ENCODE measurements at places on chromosomes 4 and X.
A peak's percentile ranks its signal among the peaks of the same experiment; 100 is the strongest.

DNA sequence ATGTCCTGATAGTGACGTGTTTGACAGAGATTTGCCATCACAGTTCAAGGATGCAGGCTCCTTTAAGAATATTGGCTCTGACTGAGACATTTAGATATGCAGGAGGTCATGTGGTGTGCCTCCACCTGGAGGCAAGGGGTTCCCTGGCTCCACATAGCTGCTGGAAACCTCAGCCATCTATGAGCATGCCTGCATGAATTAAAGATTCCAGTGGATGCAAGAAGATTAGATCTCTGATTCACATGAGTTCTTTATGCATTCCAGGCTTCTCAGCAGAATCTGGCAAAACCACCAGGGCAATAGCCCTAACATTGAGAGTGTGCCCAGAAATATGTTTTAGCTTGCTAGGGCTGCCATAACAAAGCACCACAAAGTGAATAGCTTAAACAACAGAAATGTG is 298.5 kb upstream of the AADAT start:
- DNase-seq: no peak

GRCh38 chrX:100717363-100717762 is 14.6 kb downstream of the SYTL4 start:
- no peak for DNase-seq

GRCh38 chrX:29728639-29729038 is 486.7 kb upstream of the MAGEB2 start:
- DNase-seq: peak; percentile 34

DNA sequence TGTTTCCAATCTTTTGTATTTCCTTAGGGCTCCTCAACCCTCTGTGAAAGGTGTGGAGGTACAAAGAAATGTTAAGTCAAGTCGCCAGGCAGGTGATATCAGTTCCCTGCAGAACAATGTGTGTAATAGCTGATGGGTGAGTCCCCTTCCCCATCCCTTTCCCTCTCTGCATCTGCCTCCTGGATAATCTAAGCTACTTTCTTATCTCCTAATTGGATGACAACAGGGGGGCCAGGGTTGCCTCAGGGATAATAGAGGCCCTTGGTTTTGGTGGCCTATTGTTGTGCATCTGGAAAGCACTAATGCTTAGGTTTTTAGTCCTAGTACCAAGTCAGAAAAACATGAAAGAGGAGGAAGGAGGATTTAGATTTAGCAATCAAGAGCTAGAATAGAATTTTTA is 29.1 kb downstream of the MAGED1 start:
- no peak for DNase-seq

- peak; percentile 57 for DNase-seq
Observed at GRCh38 chr4:92099861-92100260, 203.9 kb upstream of the GRID2 start.

GRCh38 chr4:153684971-153685371 is 891 bp downstream of the TLR2 start:
- DNase-seq: peak; percentile 71

GRCh38 chr4:165699055-165699454 is 174.0 kb upstream of the TLL1 start:
- DNase-seq: no peak

DNA sequence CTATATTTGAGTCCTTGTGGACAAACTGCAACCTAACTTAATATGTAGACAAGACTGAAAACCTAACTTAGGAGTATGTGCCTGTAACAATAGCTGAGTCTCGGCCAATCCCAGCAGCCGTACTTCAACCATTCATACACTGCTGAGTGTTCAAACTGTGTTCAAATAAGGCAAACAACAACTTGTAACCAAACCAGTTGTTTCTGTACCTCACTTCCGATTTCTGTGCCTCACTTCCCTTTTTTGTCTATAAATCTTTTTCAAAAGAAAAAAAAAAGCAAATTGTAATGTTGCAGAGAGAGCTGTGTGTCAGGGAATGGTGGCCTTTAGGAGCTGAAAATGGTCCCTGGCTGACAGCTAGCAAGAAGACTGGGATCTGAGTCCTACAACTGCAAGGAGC is 46.0 kb downstream of the GEMIN8 start:
- no peak for DNase-seq

- DNase-seq: no peak
Observed at GRCh38 chr4:121034017-121034416, 38.3 kb downstream of the NDNF start.

GRCh38 chrX:15607067-15607466 is 6.3 kb upstream of the ACE2 start:
- DNase-seq: no peak

GRCh38 chrX:37509349-37509748 is 62.1 kb upstream of the LANCL3 start:
- DNase-seq: no peak

DNA sequence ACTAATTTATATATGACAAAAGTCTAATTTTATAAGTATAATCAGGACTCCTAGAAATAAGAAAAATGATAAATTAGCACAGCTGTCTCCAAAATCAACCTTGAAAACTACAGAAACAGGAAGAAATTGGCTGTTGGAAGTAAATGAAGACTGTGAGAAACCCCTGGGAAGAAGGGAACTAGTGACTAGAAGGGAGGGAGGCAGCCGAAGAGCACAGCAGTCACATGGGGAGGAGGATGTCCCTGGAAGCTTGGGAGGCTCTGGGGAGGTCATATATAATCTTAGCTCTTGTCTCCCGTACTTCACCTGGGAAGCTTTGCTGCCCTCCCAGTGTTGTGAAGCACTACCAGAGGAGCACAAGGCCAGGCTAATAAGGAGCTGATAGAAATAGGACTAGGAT is 8.9 kb upstream of the TMA16 start:
- DNase-seq: no peak

GRCh38 chr4:114599231-114599902 is 760 bp downstream of the UGT8 start:
- DNase-seq: peak; percentile 17

DNA sequence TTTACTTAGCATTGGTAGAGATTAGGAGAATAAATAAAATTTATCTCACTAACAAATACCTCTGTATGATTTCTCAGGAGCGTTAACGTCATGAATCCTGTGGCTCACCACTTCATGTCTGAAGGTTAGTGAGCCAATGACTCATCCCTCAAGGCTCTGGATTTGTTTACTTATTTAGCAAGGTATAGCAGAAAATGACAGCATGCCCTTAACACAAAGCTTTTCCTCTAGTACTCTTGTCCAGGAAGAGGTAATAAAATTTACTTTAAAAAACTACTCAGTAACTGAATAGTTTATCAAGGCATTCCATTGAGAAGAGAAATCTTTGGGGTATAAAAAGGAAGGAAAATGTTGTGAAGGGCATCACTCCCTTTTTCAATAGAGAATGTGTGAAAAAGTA is 823.8 kb downstream of the CCSER1 start:
- no peak for DNase-seq

DNA sequence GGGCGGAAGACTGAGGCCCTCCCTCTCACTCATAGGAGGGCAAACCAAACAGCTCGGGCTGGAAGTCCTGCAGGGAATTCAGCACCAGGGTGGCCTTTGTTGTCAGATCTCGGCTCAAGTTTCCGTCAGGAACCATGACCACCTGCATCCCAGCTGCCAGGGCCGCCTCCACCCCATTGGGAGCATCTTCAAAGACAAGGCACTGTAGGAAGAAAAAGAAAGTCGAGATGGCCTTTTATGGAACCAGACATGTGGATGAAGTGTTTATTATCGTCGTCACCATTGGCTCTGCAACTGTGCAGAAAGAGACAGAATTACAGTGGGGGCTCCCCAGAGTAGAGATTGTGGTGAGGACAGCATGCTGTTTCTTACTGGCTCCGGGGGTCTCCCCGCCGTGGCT is 97.2 kb upstream of the STS start:
- no peak for DNase-seq

DNA sequence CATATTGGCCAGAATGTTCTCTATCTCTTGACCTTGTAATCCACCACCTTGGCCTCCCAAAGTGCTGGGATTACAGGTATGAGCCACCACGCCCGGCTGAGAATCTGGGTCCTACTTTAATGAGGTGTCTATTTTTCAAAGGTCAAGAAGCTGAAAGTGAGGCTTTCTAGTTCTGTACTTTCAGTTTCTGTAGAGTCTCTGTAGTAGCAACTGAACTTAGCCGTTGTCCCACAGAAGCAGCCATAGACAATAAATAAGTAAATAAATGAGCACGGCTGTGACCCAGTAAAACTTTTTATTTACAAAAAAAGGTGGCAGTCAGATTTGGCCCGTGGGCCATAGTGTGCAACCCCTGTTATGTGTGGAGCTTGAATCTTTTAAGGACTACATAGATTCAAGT is 92.0 kb downstream of the FNIP2 start:
- no peak for DNase-seq

DNA sequence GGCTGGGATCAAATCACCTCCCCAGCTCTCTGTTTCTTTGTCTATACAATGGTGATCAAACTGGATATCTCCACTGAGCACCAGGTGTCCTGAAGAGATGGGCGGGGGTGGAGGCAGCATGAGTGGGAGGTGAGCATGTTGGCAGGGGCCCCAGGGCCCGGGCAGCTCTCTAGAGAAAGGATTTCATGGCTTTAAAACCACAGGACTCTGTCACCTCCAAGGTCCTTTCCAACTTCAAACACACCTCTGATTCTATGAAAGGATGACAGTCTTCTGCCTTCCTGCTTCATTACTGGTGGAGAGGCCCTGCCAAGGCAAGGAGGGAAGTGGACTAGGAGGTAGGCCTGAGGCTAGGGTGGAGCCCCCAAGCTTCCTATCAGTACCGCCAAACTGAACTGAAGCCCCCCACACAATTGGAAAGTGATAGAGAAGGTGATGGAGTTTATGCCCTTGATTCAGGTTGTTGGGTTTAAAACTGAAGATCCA is 38.6 kb downstream of the TRIM2 start:
- DNase-seq: no peak

GRCh38 chr4:152940461-152940860 is 4.3 kb downstream of the FHDC1 start:
- no peak for DNase-seq

- no peak for DNase-seq
Observed at GRCh38 chr4:83558680-83559079, 22.8 kb downstream of the GPAT3 start.

DNA sequence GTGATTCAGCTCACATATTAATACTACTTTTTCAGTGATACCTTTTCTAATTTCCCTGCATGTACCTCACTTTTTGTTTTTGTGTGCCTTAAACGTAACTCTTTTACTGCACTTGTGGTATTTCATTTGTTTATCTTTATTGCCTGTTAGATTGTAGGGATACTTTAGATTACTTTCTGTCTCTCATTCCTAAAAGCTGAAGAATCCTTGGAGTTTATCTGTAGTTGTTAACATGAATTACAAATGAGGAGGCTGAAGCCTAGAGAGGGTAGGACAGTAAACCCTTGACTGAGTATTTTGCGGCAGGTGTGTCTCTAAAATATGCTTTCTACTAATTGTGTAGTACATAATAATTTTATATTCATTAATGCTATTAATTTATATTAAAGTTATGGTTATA is 34.9 kb downstream of the BMP2K start:
- no peak for DNase-seq

DNA sequence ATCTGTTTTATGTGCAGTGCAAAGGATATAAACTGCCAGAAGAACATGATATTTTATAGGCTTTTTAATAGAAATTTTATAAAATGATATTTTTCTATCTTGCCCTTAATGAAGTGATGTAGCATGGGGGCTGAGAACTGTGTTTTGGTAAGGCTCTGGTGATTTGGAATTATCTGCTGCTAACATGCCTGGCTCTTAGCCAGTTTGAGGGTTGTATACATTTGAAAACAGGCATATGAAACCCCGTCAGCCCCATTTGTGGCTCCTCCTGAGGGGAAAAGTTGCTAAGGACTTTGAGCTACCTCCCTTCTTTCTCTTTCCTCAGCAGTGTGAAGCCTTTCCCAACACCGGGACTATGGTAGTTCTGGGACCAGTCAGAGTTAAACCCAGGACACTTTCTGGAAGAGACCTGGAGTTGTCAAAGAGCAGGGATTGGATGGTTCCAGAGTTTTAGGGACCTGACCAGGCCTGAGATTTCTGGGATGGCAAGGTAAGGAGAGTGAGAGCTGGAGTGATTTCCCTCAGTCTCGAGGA is 4.7 kb downstream of the SFRP2 start:
- no peak for DNase-seq

GRCh38 chr4:185730387-185730786 is 81.6 kb downstream of the SORBS2 start:
- DNase-seq: no peak

DNA sequence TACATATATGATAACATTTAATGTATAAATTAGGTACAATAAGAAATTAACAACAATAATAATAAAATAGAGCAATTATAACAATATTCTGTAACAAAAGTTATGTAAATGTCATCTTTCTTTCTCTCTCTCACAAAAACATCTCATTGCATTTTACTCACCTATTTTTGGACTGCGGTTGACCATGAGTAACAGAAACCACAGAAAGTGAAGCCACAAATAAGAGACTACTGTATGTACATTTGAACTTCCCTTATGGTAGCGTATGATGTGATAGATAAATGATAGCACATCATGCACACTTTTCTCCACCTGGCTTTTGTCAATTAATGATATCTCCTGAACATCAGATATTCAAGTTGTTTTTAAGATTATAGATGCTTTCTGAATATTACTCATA is 80.5 kb downstream of the HNRNPD start:
- DNase-seq: no peak

- DNase-seq: no peak
Observed at GRCh38 chr4:153577053-153577452, 107.0 kb upstream of the TLR2 start.

DNA sequence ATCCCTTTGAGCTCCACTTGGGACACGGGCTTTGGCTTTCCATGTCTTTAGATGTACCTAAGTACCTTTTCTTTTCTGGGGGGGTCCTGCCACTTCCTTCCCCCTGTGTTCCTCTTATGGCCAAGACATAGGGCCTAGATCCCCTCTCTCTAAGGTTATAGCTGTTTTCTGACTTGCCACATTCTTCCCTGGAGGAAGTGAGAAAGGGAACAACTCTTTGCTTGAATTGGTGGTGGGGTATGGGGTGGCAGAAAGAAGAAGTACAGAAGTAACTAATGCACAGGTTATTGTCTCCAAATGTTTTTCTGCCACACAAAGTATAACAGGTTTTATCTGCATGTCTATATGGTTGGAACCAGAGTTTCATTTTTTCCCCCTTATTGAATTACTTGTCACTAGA is 29.7 kb upstream of the DIPK2B start:
- DNase-seq: no peak

GRCh38 chrX:15299941-15300851 is 15.2 kb downstream of the ASB11 start:
- DNase-seq: no peak

DNA sequence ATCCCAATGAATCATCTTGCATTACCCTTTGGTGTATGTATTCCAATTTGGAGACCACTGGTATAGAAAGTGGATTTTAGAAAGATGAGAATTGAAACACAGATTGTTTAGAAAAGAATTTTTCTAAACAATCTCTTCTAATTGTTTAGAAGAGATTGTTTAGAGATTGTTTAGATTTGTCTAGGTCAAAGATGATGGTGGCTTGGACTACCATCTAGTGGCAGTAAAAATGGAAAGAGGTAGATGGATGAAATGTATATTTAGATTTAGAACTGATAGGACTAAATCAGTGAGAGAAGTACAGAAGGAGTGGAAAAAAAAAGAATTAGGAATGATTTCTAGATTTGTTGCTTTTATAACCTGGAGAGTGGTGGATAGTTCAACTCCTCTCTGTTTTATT is 70.6 kb downstream of the ARSJ start:
- DNase-seq: no peak

- DNase-seq: no peak
Observed at GRCh38 chr4:177611974-177612664, 169.9 kb upstream of the AGA start.

All from osteoblast (primary cell).